Midbrain (tissue), 1 donor: ENCODE measurements at places on chromosomes 11 and 22.

DNA sequence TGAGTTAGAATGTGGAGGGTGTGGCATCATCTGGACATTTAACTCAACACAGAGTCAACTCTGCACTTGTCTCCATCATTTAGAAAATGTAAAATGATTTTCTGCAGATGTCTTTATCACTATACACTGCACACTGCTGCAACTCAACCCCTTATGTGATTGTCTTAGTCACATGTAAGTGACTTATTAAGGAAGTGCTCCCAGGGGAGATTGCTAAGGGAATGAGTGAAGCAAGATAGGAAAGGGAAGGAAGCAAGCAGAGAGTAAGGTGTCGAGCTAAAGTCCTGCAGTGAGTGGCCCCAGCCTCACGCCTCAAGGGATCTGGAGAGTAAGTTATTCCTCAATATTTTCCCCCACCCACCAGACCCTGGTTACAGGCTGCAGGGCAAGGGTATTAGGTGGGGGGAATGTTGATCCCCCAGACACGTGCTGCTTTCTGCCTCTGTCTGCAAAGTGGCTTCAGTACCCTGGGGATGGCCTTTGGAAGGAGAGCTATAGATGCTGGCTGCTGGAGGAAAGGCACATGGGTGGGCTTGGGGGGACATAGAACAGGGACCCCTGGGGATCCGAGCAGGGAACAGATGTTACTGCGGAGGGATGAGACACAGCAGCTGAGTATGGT is 7.2 kb upstream of the CBX6 start:
- DNase-seq, result no peak

DNA sequence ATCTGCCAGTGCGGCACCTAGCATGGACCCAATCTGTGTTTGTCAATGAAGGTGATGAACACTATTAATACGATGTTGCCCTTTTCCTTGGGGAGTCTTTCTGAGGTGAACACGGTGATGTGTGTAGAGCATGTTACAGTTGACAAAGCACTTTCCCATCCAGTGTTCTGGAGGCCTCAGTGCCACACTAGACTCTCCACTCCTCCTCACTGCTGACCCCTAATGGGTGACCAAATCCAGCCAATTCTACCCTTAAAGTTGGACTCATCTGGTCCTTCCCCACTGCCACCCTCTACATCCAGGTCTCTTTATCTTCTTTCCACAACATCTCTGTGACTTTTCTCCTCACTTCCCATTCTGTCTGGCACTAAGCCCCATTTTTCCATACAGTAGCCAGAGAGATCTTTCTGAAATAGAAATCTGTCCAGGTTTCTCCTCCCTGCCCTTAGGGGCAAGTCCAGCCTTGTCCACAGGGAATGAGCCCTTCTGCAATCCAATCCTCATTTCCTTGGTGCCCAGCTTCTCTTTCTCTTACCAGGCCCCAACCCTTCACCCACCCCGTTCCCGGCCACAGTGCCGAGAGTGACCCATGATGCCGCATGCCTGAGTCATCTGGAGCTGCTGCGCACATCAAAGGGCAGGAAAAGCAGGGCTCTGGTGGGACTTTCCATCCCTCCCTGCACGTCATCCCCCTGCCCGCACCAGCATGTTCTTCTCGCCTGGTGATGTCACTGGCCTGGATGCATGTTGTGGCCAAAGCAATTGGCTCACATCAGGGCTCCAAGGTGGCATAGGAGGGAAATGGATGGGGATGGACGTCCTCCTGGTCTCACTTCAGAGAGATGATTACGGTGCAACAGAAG is 64.2 kb downstream of the RASSF10 start:
- DNase-seq, result no peak

DNA sequence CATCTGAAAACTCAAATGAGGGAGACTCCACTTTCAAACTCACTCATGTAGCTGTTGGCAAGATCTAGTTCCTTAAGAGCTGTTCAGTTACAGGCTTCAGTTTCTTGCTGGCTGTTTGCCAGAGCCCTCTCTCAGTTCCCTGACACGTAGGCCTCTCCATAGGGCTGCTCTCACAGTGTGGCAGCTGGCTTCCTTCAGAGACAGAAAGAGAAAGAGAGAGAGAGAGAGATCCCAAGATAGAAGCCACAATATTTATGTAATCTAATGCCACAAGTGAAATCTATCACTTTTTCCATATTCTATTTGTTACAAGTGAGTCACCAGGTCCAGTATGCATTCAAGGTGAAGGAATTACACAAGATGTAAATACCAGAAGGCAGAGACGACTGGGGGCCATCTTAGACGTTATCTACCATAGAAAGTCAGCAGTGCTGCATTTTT is 168.8 kb downstream of the RCN1 start:
- DNase-seq, result no peak

- DNase-seq, result no peak
Observed at GRCh38 chr11:28618416-28618815, 510.2 kb downstream of the METTL15 start.

- DNase-seq, result no peak
Observed at GRCh38 chr11:8715501-8715900, 32.9 kb downstream of the RPL27A start.

GRCh38 chr11:131370090-131370751 is at the start of gene NTM:
TSS of gene NTM (plus strand) at chr11:131370615.
- DNase-seq, result peak; percentile 85

- no peak for DNase-seq
Observed at GRCh38 chr22:48083502-48083901, 1321.1 kb downstream of the TBC1D22A start.
